Prostate gland (tissue), 2 donors: ENCODE measurements at places on chromosomes 1 and 21. TPM values are rescaled to one million over a fixed set of nuclear protein-coding genes. Genes with fewer than 3 reads are reported as not detected.

The BACE2 gene
- 119 TPM for total RNA-seq

The BLACAT1 gene
- 6.8 TPM for total RNA-seq

The AADACL4 gene
- total RNA-seq, result not detected

GRCh38 chr21:43627527-43627926, 31.8 kb downstream of the HSF2BP start:
- DNase-seq, result no peak
- no peak overlapping the region for H3K27ac ChIP-seq
- no peaks in the 10 kb centered on the region for H3K36me3 ChIP-seq
- no peaks in the 10 kb centered on the region for H3K27me3 ChIP-seq
- H3K4me3 ChIP-seq, result no peak overlapping the region

GRCh38 chr1:166907763-166908162, 31.7 kb upstream of the TADA1 start:
- DNase-seq, result no peak
- H3K4me3 ChIP-seq, result no peak overlapping the region
- H3K27ac ChIP-seq, result no peak overlapping the region
- H3K4me1 ChIP-seq, result no peaks in the 10 kb centered on the region

GRCh38 chr1:91730801-91731732, 154.9 kb downstream of the TGFBR3 start:
- H3K4me3 ChIP-seq, result no peak overlapping the region
- no peak overlapping the region for H3K27ac ChIP-seq
- H3K36me3 ChIP-seq, result no peaks in the 10 kb centered on the region
- no peaks in the 10 kb centered on the region for H3K4me1 ChIP-seq
- peak; percentile 73 for DNase-seq

DNA sequence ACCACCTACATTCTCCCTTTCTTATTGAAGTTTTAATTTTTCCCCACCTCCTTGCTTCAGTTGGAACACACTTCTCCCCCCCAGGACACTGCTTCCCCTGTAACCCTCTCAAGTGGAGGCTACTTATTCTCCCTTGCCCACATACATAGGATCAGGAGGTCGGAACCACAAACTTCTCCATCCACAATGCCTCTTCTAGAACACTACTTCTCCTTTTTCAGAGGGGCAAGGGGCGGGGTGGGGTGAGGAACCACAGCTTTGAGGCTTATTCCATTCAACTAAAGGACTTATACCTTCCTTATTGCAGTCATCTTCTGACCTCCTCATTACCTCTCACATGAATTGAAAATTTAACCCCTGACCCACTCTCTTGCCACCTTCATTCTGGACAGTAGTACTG, 81.3 kb downstream of the NEK7 start:
- no peaks in the 10 kb centered on the region for H3K4me1 ChIP-seq
- no peaks in the 10 kb centered on the region for H3K27me3 ChIP-seq
- no peak overlapping the region for H3K4me3 ChIP-seq
- H3K36me3 ChIP-seq, result no peaks in the 10 kb centered on the region

DNA sequence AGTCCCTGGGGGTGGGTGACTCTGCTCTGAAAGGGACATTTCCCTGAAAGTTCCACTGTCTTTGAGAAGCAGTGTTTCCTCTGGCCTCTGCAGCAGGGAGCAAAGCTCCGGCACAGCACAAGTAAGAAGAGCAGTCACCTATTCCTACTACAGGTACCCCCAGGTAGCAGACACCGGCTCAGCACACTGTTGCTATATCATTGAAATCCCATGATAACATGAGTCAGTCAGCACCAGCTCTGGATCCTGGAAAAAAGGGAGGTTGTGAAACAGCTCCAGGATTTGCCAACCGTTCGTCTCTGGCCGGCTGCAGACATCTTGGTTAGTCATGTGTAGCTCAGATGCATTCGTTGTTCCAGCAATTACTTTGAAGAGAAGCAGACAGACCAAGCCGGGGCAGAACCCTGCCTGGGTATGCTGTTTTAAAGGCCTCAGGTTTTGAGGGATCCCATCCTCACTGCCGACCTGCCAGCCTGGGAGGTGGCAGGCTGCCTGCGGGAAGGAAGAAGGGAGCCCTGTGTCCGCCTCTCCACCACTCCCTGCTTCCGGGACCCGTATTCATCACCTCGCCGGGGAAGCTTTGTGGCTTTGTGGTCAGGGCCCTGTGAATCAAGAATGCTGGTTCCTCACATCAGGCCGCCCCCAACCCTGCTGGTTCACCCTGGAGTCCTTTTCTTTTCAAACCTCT, 139.2 kb downstream of the CLIC6 start:
- no peaks in the 10 kb centered on the region for H3K4me1 ChIP-seq
- no peak for DNase-seq
- H3K36me3 ChIP-seq, result no peaks in the 10 kb centered on the region
- no peak overlapping the region for H3K4me3 ChIP-seq
- no peak overlapping the region for H3K27ac ChIP-seq
- no peaks in the 10 kb centered on the region for H3K27me3 ChIP-seq

GRCh38 chr1:2459757-2460156, 16.3 kb upstream of the PLCH2 start:
- no peaks in the 10 kb centered on the region for H3K36me3 ChIP-seq
- no peak for DNase-seq
- no peak overlapping the region for H3K4me3 ChIP-seq

The HTR6 gene
- not detected for total RNA-seq

GRCh38 chr1:168708698-168709404, 20.2 kb downstream of the DPT start:
- DNase-seq, result no peak
- no peaks in the 10 kb centered on the region for H3K4me1 ChIP-seq
- H3K4me3 ChIP-seq, result no peak overlapping the region
- no peaks in the 10 kb centered on the region for H3K27me3 ChIP-seq
- H3K36me3 ChIP-seq, result no peaks in the 10 kb centered on the region

GRCh38 chr1:9612162-9612845, 23.6 kb downstream of the TMEM201 start:
- no peak for DNase-seq
- H3K27me3 ChIP-seq, result no peaks in the 10 kb centered on the region
- no peak overlapping the region for H3K4me3 ChIP-seq
- no peaks in the 10 kb centered on the region for H3K36me3 ChIP-seq
- H3K27ac ChIP-seq, result no peak overlapping the region
- peaks cover under 1% of the 10 kb centered on the region for H3K4me1 ChIP-seq

DNA sequence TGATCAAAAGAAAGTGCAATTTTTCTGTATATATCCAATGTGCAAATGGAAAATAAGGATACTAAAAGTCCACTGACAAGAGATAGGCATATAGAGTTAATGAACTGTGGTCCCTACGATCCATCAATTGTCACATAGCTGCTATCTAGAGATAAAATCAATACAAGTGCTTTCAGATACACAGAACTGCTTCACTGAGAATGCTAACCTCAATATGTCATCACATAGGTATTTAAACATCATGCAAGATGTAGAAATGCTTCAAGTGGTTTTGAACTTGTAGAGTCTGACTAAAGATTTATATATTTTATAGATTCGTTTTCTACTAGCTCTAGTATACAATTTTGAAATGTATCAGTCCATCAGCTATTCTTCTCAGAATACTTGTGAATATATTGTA, 1604.7 kb downstream of the PLA2G4A start:
- no peaks in the 10 kb centered on the region for H3K36me3 ChIP-seq
- DNase-seq, result no peak

DNA sequence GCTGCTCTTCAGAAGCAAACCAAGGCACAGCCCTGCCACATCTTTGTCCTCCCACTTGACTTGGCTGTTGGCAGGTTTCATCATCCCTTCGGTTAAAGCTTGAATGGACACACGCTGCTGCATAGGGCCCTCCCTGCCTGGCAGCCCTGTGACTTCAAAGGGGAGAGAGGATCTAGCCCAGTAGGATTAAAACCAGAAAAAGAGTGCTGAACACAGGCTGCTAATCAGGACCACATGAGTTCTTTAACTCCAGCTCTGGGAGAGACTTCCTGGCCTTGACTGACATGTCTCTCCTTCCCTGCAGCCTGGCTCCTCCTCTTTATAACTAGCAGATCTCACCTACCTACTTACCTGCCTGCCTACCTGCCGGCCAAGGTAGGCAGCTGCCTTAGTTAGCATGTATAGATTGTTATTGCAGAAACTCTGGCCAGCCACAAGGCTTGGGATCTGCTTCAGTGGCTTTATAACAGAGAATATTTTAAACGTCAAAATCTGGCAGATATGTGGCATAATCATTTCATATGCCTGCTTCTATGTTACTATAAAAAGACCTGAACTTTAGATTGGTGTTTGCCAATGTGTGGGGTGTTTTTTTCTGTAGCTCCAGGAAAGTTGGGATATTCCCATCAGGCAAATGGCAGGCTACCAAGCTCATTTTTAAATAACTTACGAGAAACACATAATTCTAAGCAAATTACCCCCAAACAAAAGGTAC, 49.4 kb downstream of the ERG start:
- no peak overlapping the region for H3K4me3 ChIP-seq
- no peak for DNase-seq

DNA sequence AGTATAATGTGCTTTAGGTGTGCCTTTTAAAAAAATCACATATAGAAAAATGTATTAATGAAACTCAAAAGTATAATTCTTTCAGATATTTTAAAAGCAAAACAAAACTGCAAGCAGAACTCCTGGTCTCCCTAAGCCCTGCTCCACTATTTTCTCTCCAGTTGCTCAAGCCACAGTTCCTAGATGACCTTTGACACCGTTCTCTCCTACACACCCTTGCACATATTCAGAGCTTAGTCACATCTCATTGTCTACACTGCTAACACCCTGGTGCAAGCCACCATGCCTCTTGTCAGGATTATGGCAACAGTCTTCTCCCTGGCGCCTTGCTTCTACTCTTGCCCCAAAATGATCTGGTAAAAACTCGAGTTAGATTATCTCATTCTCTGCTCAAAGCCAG, 50.2 kb upstream of the ROR1 start:
- H3K27me3 ChIP-seq, result no peaks in the 10 kb centered on the region
- no peak overlapping the region for H3K27ac ChIP-seq

GRCh38 chr1:22143065-22144033, at the start of gene WNT4:
TSS of gene WNT4 (minus strand) at chr1:22143097. CDS start at chr1:22142922, 175 bp downstream.
- peaks cover 5% of the 10 kb centered on the region for H3K4me1 ChIP-seq
- H3K4me3 ChIP-seq, result peak within 1 kb of the TSS; percentile 48
- H3K27ac ChIP-seq, result peak within 1 kb of the TSS; percentile 66
- no peaks in the 10 kb centered on the region for H3K36me3 ChIP-seq

- H3K4me1 ChIP-seq, result no peaks in the 10 kb centered on the region
- H3K4me3 ChIP-seq, result no peak overlapping the region
- H3K27ac ChIP-seq, result no peak overlapping the region
- no peaks in the 10 kb centered on the region for H3K36me3 ChIP-seq
These were observed 15.0 kb upstream of the CDC42 start for GRCh38 chr1:22037520-22037919.

DNA sequence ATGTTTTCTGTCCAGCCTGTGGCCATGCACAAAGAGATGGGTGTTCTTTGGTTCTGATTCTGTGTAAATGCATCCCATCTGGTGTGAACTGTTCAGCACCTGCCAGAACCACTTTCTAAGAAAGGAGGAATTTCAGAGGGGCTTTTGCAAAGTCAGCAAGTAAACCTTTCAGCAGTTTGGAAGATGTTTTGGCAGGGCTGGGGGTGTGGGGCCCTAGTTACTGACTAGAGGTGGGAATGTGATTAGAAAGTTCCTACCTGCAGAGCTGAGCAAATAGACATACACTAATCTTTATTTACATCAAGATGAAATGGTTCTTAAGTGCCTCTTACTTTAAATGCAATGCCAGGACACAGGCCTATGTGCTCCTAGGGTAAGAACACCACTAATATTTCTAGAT, 378.1 kb upstream of the USP24 start:
- H3K36me3 ChIP-seq, result no peaks in the 10 kb centered on the region
- no peak overlapping the region for H3K4me3 ChIP-seq
- no peak overlapping the region for H3K27ac ChIP-seq

DNA sequence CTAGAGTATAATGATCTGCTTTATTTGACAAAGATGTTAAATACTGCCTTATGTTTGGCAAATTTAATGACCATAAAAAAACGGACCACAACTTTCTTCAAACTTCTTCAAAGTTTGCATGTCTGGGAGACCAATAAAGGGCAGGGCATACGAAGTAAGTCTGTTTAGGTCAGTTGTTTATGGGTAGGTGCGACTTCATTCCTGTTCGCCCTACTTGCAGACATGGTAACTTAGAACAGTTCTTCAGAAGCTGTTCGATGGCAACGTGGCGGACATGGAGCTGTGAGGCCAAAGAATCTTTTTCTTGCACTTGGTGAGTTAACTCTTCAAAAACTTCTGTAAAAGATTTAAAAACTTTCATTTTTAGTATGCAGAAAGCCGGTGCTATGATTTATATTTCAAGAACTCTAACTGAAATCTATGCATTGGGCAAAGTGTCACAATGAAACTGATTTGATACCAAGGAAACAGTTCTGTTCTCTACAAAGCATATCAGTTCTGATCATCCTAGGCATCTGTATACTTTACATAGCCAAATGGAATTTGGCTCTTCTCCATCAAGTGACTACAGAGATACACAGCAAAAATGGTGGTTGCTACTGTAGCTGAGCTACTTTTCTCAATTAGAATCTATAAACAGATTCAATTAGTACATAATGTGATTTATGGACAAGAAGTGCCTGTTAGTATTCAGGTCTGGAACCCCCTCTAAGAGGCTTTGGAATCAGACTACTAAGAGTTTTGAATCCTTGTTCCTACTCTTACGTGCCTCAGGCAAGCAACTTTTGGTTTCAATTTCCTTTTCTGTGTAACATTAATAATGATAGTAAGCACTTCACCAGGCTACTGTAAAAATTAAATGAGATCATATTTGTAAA, 25.7 kb downstream of the C21orf91 start:
- no peak for DNase-seq
- H3K36me3 ChIP-seq, result no peaks in the 10 kb centered on the region
- H3K27ac ChIP-seq, result peak overlapping the region; percentile 32
- H3K4me1 ChIP-seq, result peaks cover 4% of the 10 kb centered on the region

- H3K36me3 ChIP-seq, result no peaks in the 10 kb centered on the region
- H3K27me3 ChIP-seq, result no peaks in the 10 kb centered on the region
- no peak overlapping the region for H3K4me3 ChIP-seq
- no peaks in the 10 kb centered on the region for H3K4me1 ChIP-seq
- no peak overlapping the region for H3K27ac ChIP-seq
These were observed 30.2 kb upstream of the SLC22A15 start for GRCh38 chr1:115946116-115946515.

- no peak overlapping the region for H3K4me3 ChIP-seq
- H3K27ac ChIP-seq, result no peak overlapping the region
- H3K4me1 ChIP-seq, result no peaks in the 10 kb centered on the region
- no peak for DNase-seq
- no peaks in the 10 kb centered on the region for H3K36me3 ChIP-seq
These were observed 46.4 kb upstream of the RASAL2 start for GRCh38 chr1:178047403-178048093.

DNA sequence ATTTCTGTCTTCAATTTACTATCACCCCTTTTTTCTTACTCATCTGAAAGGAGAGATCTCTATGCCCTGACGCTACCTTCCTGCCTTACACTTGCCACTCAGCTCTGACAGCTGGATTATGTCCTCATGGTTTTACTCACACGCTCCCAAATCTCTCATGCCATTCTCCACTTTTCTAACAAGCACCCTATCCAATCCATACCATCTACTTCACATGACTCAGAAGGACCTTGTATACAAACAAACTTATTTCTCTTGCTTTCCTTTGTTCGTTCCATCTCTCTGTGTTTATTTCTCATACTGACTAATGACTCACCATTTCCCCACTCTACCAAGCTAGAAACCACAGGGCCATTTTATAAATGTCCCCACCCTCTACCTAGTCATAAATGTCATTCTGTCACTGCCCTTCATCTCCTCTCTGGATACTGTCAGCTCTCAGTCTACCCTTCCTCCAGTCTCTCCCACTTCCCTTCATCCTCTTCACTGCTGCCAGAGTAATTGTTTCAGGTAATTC, 87.3 kb downstream of the USP24 start:
- no peaks in the 10 kb centered on the region for H3K27me3 ChIP-seq
- no peak overlapping the region for H3K27ac ChIP-seq
- no peaks in the 10 kb centered on the region for H3K36me3 ChIP-seq
- no peak for DNase-seq

The PRELP gene
- total RNA-seq, result 17.9 TPM
